ENCODE measurements at places on chromosomes 6 and 20. TPM values are rescaled to one million over a fixed set of nuclear protein-coding genes. Genes with fewer than 3 reads are reported as not detected.

PTK7 gene
- total RNA-seq, result 47.0 TPM

LAMA4 gene
- 472 TPM for total RNA-seq

ZBTB12 gene
- 4.6 TPM for total RNA-seq

SRSF12 gene
- total RNA-seq, result 0.28 TPM

SYNDIG1 gene
- total RNA-seq, result 0.58 TPM

SAMD10 gene
- 0.38 TPM for total RNA-seq

PSORS1C2 gene
- total RNA-seq, result not detected

PYGB gene
- 195 TPM for total RNA-seq

SGK2 gene
- total RNA-seq, result 0.28 TPM

ERVFRD-1 gene
- total RNA-seq, result not detected

SCGN gene
- total RNA-seq, result not detected

DEK gene
- total RNA-seq, result 181 TPM

SRMS gene
- total RNA-seq, result not detected

HLA-G gene
- not detected for total RNA-seq

IRF4 gene
- 0.28 TPM for total RNA-seq

MMP24OS gene
- total RNA-seq, result 37.5 TPM

TINAG gene
- not detected for total RNA-seq

BAK1 gene
- 15.3 TPM for total RNA-seq

PLAGL1 gene
- 16.9 TPM for total RNA-seq

ARHGAP18 gene
- 64.8 TPM for total RNA-seq

ZNF341 gene
- total RNA-seq, result 1.1 TPM

PTCHD4 gene
- 7.0 TPM for total RNA-seq

FILIP1 gene
- 0.58 TPM for total RNA-seq

TMEM244 gene
- not detected for total RNA-seq

KIFC1 gene
- total RNA-seq, result 52.1 TPM

POM121L2 gene
- total RNA-seq, result not detected

BPIFA1 gene
- not detected for total RNA-seq

C20orf144 gene
- total RNA-seq, result 0.28 TPM

VGLL2 gene
- not detected for total RNA-seq

YWHAB gene
- 170 TPM for total RNA-seq

ACOT13 gene
- total RNA-seq, result 5.4 TPM

SPATA25 gene
- 0.28 TPM for total RNA-seq

SSTR4 gene
- total RNA-seq, result not detected

ZCCHC3 gene
- total RNA-seq, result 8.5 TPM

INSM1 gene
- total RNA-seq, result not detected

POPDC3 gene
- total RNA-seq, result 5.8 TPM

SYTL3 gene
- total RNA-seq, result 6.8 TPM
